ENCODE measurements at places on chromosomes 6 and 20.

GRCh38 chr20:49115564-49115963 is 69.5 kb downstream of the CSE1L start:
- DNase-seq = no peak

DNA sequence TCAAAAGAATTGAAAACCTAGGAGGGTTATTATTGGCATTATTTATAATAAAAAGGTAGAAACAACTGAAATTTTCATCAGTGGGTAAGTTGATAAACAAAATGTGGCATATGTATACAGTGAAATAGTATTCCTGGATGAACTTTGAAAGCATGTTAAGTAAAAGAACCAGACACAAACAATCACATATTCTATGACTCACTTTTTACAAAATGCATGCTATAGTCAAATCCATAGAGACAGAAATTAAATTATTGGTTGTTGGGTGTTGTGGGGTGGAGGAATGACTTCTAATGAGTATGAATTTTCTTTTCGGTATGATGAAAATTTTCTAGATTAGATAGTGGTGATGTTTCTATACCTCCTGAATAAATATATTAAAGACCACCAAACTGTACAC is 94.6 kb downstream of the LRRC1 start:
- no peak for DNase-seq

DNA sequence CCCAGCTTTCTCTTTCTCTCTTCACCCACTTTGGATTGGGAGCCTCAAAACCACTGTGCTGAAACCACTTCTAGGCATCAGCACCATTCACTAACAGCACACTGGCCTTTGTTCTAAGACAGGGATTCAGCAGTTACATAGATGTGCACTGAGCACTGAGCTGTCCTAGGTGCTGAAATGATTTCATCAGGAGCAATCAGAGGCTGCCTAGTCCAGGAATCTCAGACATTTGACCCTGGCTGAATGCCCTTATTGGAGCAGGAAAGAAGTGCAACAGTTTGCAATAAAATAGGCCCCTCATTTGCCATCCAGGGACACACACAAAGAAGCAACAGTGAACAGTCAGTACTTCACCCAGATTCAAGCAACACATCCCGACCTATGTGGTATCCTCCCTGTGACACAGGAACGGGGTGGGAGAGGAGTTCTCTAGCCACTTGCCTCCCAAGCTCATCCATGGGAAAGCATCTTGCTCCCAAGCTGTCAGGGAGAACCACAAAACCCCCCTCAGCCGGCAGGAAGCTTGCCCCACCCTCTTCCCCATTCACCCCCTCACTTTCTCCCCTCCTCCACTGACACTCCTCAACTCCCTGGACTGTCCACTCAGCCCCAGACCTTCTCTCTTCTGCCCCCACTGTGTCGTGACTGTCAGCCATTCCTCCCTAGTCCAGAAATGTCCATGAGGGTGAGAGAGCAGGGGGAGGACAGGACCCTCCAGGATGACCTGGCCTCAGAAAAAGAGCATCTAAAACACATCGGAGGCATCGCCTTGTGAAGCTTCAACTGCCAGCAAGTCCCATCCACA is 304.4 kb downstream of the PREX1 start:
- DNase-seq = no peak

- no peak for DNase-seq
These were observed 192.5 kb downstream of the PTPRK start for GRCh38 chr6:128327890-128328289.

- no peak for DNase-seq
These were observed 41.0 kb upstream of the RAB23 start for GRCh38 chr6:57262901-57263694.

GRCh38 chr20:11267131-11267761 is 593.4 kb upstream of the JAG1 start:
- DNase-seq = peak; percentile 55

DNA sequence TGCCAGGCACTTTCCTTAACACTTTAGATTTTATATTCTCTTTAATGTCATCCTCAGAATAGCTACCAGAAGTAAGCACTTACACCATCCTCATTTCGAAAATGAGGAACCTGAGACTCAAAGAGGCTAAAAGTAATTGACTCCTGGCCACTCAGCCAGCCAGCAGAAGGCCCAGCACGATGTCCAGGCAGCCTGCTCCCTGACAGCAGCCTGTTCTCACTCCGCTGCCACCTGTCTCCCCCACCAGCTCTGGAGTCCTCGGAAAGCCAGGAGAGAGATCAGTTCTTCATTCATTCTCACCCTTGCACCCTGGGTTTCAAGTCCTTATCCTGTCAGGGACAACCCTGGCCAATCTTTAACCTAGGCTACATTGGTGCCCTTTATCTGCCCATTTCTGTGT is 174.0 kb downstream of the SASH1 start:
- DNase-seq = no peak

GRCh38 chr20:11124849-11125505 is 451.2 kb upstream of the JAG1 start:
- DNase-seq = peak; percentile 84

GRCh38 chr6:53539561-53539960 is 5.3 kb downstream of the GCLC start:
- DNase-seq = no peak

DNA sequence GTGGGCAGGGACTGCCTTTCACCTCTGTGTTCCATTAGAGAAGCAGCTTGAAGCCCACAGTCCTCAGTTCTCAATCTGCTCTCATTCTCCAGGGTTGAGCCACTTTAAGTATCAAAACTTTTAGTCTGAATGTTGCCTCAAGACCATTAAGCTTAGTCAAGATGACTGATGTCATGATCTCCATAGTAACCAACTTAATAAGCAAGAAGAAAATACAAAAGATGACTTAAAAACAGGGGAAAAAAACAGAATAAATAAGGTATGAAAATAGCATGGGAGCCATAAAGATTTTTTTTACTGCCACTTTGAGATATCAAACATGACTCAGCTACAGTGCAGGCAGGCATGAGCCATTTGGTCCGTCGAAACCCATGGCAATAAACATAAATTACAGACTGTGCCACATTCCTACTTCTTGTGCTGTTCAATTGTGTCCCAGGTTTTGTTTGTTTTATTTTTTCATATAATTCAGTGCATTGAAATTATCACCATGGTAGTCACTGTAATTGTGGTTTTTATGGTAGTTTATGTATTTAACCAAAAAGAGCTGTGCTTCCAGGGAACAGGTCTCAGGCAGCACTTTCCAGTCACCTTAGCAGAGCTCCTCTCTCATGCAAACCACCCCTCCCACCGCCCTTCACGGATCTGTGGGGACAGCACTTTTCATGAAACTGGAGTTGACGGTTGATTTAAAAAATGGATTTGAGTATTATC is 156.5 kb upstream of the INSM1 start:
- no peak for DNase-seq

DNA sequence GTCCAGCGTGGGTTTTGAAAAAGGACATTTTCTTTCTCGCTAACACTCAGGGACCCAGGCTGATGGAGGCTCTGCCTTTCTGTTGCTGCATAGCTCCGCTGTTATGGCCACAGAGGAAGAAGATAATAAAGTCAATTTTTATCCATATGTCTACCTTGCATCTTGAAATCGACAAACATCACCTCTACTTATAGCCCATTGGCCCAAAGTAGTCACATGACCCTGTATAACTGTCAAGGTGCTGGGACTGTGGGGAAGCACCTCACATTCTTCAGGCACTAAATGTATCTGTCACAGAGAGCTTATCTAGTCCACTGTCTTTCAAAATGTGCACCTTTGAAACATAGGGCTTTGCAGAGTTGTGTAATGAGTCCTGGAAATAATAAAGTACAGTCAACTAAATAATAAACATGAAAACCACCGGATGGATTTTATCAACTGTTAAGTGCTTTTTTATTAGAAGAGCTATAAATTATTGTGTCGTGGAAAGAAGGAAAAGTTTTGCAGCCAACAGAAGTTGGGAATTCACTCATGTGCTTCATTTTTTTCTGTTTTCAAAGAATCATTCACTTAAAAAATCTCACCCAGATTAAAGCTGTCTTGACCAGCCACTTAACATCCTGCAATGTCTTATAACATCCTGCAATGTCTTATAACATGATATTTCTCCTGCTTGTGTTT is 47.7 kb upstream of the RCAN2 start:
- DNase-seq = no peak

- no peak for DNase-seq
These were observed 86.7 kb upstream of the LAMP5 start for GRCh38 chr20:9427430-9428291.

GRCh38 chr6:26550250-26550993 is 12.3 kb downstream of the HMGN4 start:
- no peak for DNase-seq

GRCh38 chr6:88730611-88731011 is 232.8 kb downstream of the RNGTT start:
- DNase-seq = no peak

GRCh38 chr6:34522761-34523160 is 33.4 kb downstream of the SPDEF start:
- no peak for DNase-seq

GRCh38 chr6:126372626-126373025 is 32.7 kb downstream of the CENPW start:
- no peak for DNase-seq

- DNase-seq = no peak
These were observed 43.8 kb downstream of the MAP3K4 start for GRCh38 chr6:161035182-161035980.

GRCh38 chr20:15033891-15034290 is 696.5 kb upstream of the FLRT3 start:
- DNase-seq = no peak

DNA sequence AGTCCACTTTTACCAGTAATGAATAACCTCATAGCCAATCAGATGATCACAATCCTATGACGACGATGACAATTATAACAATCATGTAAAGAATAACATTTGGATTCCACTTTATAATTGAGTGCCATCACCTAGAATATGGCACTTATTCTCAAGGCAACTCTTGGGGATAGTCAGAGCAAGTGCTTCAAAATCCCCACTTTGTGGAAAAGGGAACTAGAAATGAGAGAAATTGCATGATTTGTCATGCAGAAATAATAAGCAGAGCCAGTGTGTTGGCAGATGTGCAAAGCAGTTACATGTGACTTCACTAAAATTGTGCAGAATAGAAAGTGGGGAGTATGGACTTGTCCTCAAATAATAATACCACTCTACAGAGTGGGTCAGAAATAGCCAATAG is 41.3 kb downstream of the FRK start:
- DNase-seq = no peak

- DNase-seq = no peak
These were observed 76.5 kb downstream of the ZNF217 start for GRCh38 chr20:53517146-53517545.

GRCh38 chr6:92810913-92811312 is 608.4 kb downstream of the EPHA7 start:
- DNase-seq = peak; percentile 25

DNA sequence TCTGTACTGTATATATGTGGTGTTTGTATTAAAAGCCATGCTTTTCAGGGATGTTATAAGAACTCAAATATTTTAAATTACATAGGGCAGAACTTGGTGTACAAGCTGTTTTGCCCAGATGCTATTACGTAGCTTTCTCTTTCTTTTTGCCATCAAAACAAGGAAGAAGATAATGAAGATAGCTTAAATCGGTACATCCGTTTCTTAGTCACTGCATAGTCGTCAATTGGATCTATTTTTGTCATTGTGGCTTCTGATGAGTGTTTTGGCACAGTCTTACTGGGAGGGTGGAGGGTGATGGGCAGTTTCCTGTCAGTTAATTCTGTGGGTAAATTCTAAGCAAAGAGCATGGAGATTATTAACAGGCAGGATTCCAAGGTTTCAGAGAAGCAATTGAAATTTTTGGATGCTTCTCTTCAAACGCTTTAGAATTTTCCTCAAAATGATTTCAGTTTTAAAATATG is 649.1 kb upstream of the GJE1 start:
- DNase-seq = peak; percentile 76

GRCh38 chr20:57582432-57583288 is 21.8 kb downstream of the PCK1 start:
- peak; percentile 37 for DNase-seq

DNA sequence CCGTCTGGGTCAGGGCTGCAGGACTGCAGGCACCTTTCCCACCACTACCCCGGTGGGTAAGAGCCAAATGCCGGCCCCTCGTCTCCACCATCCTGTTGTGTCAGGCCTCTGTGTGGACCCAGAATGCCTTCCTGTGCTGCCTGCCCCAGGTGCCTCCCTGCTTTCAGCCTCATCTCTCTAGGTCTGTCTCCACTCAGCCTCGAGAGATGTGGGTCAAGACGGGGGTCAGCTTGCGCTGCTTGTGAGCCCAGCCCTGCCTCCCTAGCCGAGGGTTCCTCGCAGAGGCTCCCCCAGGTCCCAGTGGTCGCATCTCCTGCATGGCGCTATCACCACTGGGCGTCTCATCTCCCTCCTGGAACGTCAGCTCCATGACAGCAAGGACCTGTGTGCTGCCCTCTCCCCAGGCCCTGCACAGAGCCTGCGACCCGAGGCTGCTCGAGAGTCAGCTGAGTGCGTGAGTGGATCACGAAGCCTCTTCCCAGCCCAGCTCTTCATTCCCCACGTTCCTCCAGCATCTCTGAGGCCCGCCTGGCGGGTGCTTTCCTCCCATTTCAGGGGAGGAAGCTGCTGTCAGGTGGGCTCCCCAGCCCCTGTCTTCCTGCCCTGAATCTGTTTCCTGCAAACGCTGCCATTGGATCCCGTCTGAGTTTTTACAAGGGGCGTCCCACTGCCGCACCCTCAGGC is 38.7 kb upstream of the ZBP1 start:
- DNase-seq = no peak

GRCh38 chr20:21146215-21146614 is 20.3 kb downstream of the KIZ start:
- DNase-seq = no peak

- DNase-seq = no peak
These were observed 88.8 kb upstream of the PRND start for GRCh38 chr20:4632876-4633275.

DNA sequence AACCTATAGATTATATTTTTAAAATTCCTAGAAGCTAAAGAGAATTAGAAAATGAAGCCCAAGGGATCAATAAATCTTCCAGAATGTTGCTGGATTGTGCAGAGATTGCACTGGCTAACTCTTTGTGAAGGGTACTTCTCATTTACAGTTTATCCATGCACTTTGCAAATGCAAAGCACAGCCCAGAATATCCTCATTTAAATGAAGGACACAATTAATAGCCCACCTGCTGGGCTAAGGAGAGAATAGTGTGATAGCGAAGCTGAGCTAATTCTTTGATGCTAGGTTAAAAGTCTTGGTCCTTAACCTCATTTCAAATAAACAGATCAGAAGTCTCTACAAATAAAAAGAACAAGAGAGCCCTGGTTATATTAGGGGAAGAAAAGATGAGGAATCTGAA is 72.5 kb downstream of the SMPDL3A start:
- DNase-seq = no peak
